DMS 273 treated with DMSO at 0.1 percent for 48 hours (cell line): ENCODE measurements at places on chromosomes 7 and 10.

- DNase-seq, result no peak
These were observed 54.7 kb upstream of the CHST3 start for GRCh38 chr10:71909399-71910083.

GRCh38 chr10:35135861-35136260 is 9.2 kb downstream of the CREM start:
- DNase-seq, result no peak

GRCh38 chr10:64096941-64097340 is 575.7 kb downstream of the REEP3 start:
- no peak for DNase-seq

DNA sequence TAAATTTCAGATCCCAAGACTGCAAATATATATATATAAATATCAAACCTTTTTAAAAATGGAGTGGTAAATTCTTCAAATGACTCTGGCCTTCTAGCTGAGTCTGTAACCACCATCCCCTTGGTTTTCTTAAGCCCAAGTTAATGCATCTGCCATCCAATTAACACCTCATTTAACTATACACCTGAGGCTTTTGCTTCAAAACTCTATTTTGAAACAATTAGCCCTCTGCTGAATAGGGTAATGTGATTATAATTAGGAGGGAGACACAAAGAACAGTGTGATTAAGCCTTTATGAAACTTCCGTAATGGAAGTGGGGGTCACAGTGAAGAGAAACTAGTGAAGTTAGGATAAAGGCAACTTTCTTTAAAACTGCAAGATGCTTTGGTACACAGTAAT is 83.6 kb downstream of the GPR37 start:
- no peak for DNase-seq

- no peak for DNase-seq
These were observed 130.1 kb downstream of the TNS3 start for GRCh38 chr7:47451851-47452205.

- no peak for DNase-seq
These were observed 185.7 kb downstream of the KIAA1217 start for GRCh38 chr10:24394461-24395190.

GRCh38 chr7:27119412-27119911 is 11.1 kb downstream of the HOXA4 start:
- no peak for DNase-seq
